Dorsolateral prefrontal cortex (tissue), 122 donors: ENCODE measurements at places on chromosomes 5 and 9. TPM values are rescaled to one million over a fixed set of nuclear protein-coding genes. Genes with fewer than 3 reads are reported as not detected.

DNA sequence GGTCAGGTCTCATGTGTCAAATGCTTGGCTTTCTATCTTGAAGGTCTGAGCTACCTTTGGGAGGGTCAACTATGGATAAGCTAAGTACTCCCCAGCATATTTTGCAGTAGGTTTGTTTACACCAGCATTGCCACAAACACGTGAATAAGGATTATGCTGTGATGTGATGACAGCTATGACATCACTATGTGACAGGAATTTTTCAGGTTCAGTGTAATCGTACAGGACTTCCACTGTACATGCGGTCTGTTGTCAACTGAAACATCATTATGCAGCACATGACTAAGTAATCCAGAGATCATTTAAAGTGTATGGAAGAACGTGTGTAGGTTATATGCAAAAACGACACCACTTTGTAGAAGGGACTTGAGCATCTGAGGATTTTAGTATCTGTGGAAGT lies 104.0 kb downstream of the FSTL4 start:
- no peak for DNase-seq

DNA sequence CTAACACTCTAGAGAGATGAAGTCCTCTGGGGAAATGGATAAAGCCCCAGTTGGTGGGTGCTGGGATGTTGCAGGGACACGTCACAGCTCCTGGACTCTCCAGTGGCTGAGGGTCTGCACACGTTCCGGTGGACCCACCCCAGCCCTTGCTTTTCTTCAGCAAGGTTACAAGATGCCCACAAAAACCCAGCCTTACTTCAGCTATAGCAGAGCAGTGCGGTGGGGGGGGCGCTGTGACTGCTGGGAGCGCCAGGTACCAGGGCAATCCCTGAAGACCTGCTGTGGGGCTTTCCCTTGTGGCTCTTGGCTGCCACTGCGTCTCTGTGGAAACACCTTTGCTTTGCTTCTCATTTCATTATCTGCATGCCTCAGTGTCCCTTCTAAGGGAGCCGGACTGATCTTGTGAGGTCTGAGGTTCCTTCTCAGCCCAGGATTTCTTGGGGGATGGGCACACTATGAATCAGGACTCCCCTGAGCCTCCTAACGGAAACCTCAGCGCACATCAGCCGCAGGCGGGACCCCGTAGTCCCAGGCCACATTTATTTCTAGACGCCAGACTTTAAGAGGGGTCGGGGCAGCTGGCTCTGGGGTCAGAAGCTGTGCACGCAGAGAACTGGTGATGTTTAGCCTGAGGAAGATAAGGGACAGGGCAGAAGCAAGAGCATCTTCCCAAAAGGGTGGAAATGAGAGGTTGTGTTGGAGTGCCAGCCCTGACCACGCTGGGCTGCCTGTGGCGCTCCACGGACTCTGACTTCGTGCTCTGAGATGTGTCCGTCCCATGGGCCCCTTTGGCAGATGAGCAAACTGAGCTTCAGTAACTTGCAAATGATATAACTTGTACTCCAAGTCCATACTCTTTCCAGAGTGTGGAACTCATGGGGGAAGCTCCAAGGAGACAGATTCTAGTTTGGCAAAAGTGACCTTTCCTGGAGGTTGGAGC lies 106.8 kb downstream of the WNK2 start:
- peak; percentile 15 for DNase-seq

- DNase-seq: no peak
Measured at GRCh38 chr5:132032196-132032595, 20.7 kb upstream of the ACSL6 start.

GRCh38 chr9:137959641-137960411 lies 82.2 kb downstream of the CACNA1B start:
- peak; percentile 22 for DNase-seq

DNA sequence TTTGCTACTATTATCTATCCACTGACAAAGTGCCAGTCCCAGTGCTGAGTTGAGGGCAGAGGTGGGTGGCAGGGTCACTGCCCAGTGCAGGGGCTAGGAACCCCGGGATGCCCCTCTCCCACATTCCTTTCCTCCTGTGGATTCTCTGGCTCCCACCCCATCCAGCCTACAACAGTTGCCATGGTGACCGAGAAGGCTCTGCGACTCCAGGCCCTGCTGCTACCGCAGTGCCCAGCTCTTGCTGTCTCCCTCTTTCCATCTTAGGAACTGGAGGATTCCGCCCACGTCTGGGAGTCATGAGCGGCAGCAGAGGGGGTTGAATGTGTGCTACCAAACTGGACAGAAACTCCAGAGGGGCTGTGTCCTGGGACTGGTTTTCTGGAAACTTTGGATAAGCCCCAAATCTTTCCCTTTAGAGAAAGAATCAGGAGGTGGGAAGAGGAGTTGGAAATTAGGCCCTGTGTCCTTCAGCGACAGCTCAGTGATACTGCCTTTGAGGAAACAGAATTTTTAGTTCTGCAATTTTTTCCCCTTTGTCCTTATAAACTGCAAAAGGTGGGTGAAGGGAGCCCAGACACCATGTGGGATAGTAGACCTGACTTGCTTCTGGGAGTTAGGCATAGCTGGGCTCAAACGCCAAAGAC lies 20.7 kb upstream of the C5orf47 start:
- DNase-seq: peak; percentile 78

DNA sequence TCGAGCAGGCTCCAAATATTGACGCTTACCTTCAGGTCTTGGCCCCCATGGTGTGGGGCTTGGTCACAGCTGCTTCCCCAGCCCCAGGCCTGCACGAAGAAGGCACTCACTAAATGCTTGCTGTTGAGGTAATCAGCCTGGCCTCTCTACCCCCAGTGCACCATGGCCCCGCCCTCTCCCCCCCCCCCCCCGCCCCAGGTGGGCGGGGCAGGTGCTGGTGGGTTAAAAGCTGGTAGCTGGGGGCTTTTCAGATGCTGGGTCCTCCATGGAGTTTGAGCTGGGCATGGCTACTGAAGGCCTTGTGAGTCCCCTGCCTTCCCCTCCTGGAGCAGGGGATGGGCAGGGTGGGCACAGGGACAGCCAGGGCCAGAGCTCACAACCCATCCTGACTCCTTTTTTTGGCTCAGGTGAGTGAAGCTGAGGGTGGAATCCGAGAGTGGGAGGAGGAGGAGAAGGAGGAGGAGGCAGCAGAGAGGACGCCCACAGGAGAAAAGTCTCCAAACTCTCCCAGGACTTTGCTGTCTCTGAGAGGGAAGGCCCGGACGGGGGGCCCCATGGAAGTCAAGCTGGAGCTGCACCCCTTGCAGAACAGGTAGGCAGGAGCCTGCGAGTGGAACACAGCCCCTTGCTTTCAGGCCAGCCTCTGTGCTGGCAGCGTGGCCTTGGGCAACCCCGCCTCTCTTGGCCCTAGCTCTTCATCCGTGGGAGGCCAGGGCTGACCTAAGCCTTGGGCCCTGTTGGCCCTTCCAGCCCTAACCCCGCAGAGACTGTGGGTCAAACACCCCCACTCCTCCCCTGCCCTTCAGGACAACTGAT lies 4.4 kb upstream of the TSPAN17 start:
- no peak for DNase-seq

- no peak for DNase-seq
Measured at GRCh38 chr9:21696411-21696871, 106.0 kb upstream of the MTAP start.

GRCh38 chr5:64285188-64286130 lies 119.8 kb downstream of the RNF180 start:
- DNase-seq: no peak

DNA sequence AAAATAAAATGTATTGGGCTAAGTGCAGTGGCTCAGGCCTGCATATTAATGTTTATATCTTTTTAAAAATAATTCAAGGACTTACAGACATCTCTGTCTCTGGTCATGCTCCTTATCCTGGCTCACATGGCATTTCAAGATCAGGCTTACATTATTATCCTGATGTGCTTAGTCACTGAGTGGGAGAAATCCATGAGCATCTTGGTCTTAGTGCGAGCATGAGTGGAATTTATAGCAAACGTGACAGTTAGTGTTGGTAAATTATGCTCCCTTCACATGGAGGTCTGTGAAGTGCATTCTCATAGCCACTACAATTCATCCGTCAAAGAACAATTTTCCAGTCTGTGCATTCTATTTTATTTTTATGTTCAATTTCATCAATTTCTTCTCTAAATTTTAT lies 237.8 kb upstream of the EDIL3 start:
- no peak for DNase-seq

DNA sequence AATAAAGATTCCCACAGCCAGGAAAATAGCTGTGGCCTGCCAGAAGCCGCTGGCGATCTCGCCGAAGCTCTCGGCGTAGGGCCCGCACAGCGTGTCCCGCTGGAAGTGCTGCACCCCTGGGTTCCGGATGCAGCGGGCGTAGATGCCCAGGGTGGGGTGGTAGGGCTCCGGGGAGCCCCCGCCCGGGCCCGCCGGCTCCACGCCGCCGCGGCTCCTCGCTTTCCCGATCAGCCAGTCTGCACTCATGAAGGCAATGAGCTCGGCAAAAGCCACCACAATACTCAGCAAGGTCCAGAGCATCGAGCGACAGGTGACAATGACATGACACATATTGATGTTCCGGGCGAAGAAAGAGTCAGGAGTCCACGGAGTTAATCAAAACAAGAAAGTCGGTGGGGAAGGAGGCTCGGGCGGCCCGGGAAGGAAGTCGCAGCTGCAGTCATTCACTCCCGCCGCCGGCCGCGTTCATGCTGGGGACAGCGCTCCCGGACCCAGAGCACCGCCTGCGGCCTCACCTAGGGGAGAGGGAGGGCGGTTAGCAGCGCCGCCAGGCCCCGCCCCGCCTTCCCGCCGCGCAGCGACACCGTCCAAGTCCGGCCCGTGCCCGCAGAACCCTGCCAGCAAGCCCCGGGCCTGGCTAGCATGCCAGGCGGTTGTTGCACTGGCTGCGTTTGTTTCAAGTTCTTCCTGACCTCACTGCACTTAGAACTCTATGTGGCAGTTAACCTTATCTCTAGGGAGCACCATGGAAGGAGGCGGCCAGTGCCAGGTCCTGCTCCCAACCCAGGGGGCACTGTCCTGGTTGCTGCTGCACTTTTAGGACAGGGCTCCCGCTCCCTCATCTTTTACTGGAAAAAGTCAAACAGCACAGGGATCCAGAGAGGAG lies 138.4 kb downstream of the LHFPL2 start:
- DNase-seq: peak; percentile 54

DNA sequence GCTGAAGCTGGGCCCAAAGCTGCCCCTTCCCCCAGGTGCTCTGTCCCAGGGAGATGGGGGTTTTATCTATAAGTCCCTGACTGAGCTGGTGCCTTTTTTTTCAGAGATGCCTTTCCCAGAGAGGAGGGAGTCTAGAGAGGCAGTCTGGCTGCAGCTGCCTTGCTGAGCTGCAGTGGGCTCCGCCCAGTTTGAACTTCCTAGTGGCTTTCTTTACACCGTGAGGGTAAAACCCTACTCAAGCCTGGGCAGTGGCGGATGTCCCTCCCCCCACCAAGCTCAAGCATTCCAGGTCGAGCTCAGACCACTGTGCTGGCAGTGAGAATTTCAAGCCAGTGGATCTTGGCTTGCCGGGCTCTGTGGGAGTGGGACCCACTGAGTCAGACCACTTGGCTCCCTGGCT lies 41.3 kb downstream of the CAVIN4 start:
- no peak for DNase-seq

DNA sequence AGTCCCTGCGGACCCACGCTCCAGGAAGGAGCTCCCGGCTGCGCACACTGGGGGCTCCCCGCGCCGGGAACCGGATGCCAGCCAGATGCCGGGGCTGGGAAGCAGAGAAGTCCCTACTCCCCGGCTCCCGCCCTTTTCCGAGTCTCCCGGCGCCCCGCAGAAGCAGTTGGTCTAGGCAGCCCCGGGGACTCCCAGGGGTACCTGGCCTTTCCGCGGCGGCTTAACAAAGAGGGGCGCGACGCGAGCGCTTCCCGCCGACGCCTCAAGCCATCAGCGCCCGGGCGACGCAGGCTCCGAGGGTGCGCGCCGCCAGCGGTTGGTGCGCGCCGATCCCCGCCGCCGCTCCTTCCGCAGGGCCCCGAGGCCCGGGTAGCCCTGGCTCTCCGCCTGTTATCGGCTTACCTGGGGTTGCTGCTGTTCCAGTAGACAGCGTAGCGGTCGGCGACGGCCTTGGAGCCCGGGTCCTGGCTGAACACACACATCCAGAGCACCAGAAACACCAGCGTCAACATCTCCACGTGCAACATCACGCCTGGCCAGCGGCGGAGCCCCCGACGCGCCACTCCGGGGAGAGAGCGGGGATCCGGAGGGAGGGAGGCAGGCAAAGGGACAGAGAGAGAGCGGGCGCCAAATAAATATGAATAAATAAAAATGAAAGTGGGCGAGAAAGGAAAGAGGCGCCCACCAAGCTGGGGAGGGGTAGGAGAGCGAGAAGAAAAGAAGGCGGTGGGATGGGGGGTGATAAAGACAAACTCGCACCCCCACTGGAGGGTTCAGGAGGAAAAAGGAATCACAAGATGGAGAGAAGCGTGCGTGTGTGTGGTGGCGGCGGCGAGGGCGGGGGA lies 428 bp downstream of the EFNA5 start:
- no peak for DNase-seq

GRCh38 chr9:104025104-104025503 lies 69.0 kb upstream of the SMC2 start:
- no peak for DNase-seq

DNA sequence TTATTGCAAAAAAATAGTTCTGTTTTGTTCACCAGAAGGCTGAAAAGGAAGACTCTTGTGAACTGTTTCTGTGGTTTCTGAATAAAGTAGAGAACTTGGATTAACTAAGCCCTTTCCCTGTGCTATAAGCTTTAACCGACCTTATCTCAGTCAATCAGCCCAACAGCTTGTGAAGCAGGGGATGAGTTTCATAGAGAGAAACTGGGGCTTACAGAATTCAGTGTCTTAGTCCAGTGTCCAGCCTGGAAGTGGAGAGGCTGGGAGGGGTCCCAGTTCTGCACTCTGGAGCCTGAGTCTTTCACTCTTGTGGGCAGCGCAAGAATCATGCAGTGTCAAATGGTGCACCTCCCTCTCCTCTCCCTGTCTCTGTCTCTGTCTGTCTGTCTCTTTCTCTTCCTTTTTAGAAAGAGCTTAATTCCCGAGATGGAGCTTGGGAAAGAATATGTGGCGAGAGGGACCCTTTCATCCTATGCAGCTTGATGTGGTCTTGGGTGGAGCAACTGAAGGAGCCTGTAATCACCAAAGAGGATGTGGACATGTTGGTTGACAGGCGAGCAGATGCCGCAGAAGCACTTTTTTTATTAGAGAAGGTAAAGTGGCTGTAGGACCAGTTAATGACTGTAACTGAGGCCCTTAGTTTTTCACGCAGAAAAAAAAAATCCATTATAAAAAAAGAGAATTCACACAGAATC lies 17.0 kb downstream of the PTPDC1 start:
- no peak for DNase-seq

The POU5F2 gene
- total RNA-seq: 2.9 TPM

The PDE4D gene
- 77.7 TPM for total RNA-seq

The BAAT gene
- total RNA-seq: 0.83 TPM

The BASP1 gene
- 200 TPM for total RNA-seq

The SMU1 gene
- 29.7 TPM for total RNA-seq

The TAF11L10 gene
- total RNA-seq: not detected
